ENCODE measurements at places on chromosomes 5 and 9.

GRCh38 chr9:21931428-21931827 lies 62.8 kb downstream of the CDKN2A start:
- DNase-seq, result no peak

DNA sequence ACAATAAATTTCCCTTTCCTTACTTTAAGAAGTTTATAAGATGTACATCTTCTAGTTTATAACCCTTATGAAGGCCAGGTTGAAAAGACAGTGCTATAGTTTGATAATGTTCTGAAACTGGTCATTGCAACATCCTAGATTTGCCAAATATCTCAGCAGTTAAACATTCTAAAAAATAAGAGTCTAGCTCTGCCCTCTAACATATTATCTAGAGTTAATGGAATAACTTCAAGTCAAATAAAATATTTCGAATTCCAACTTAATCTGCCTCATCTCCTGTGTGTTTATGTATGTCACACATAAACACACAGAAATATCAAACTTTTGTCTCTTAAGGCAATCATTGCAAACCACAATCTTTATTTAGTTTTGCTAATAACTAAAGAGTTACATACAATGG lies 796.6 kb downstream of the TLE1 start:
- DNase-seq, result no peak

DNA sequence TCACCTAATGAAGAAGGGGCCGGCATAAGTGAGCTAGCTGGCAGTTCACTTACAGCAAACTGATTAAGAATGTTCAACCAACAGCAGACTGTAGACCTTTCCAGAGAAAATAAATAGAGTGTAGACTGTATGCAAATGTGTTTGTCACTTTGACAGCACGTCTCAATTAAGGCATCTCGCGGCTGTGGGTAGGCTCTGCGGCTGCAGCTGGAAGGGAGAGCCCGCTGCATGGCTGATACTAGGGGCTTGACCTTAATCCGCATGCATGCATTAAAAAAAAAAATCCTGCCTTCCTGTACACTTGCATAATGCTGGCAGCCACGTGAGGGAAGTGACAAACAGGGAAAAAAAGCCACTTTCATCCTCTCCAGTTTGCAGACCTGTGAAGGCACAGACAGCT lies 82.3 kb downstream of the CRB2 start:
- DNase-seq, result peak; percentile 25

DNA sequence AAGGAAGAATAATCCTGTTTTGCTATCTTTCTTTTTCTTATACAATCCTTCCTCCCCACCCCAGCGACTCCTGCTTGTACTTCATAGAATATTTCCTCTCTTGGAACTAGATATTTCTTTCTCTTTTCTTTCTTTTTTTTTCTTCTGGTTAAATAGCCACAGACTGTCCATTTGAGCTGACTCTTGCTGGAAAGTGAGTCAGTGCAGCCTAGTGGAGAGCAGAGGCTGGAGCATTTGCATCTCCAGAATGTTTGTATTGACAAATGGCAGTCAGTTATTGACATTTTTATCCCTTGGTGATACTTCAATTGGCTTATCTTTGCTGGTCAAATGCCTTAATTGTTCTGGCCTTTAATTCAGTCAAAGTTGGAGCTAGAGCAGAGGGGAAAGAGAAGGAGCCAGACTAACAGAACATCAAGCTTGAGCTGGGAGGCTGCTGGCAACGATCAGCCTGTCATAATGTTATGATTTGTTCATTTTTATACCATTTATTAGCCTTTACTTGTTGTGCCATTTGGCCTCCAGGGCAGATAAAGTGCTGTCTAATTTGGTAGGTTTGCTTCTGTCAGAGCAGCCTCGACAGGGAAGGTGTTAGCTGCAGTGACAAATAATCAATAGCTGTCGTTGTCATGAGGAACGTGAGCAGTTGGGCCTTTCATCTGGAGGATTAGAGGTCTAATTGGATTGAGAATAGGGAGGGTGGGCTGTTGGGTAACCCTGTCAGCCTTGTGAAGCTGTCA lies 69.0 kb downstream of the INVS start:
- no peak for DNase-seq

DNA sequence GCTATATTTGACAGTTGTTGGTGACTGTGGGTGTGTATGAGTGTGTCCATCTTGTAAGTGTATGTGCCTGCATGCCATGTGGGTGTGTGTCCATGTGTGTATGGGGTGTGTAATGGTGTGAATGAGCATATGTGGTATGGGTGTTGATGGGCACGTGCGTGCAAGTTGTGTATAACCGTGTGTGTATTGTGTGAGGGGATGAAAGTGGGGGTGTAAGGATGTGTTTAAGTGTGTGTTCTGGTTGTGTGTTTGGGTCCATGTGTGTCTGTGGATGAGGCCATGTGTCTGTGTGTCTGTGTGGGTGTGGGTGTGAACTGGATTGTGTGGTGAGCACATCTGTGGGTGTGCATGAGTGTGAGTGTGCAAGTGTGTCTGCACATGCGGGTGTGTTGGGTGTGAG lies 5.9 kb upstream of the FAM78A start:
- DNase-seq, result no peak

GRCh38 chr9:90064971-90065370 lies 460.2 kb downstream of the GADD45G start:
- DNase-seq, result no peak

DNA sequence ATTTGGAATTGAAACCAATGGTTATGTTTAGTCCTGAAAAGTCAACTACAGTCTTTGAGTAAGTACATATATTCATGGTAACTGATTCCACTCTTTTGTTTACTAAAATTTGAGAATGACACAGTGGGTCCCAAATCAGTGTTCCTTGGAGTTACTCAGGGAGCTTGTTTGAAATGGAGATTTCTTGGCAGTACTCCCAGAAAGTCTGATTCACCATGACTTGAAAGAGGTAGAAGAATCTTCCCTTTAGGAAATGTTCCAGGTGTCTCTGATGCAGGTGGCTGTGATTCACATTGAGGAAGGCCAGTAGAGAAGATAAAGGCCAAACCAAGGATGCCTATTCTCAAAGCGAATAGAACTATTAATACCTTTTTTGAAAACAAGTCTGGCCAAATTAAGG lies 1078.3 kb downstream of the CDH12 start:
- no peak for DNase-seq

DNA sequence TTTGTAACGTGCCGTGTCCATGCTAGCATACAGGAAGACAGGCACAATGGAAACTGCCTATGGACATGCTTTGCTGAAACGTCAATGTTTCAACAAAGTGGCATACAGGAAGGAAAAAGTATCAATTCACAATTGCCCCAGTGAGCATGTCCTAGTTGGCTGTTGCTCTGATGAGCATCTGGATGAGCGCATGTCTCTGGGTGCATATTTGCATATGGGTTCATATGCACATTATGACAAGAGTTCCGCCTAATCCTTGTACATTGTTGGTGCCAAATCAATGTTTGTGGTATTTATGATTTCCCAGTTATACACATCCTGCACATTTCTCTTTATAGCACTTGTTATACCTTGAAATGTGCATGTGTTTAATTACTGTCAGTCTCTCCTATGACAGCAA lies 58.5 kb downstream of the BRINP1 start:
- DNase-seq, result no peak

DNA sequence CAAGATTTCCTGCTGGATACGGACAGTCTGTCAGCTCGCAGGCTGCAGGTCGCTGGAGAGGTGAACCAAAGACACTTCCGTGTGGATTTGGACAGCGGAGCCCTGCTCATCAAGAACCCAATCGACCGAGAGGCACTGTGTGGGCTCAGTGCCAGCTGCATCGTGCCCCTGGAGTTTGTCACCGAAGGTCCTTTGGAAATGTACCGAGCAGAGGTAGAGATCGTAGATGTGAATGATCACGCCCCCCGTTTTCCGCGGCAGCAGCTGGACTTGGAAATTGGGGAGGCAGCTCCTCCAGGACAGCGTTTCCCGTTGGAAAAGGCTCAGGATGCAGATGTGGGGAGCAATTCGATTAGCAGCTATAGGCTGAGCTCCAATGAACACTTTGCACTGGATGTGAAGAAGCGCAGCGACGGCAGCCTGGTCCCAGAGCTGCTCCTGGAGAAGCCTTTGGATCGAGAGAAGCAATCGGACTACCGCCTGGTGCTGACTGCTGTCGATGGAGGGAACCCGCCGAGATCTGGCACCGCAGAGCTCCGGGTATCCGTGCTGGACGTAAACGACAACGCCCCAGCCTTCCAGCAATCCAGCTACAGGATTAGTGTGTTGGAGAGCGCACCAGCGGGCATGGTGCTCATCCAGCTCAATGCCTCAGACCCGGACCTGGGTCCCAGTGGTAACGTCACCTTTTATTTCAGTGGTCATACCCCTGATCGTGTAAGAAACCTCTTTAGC lies 658 bp downstream of the PCDHGC4 start:
- DNase-seq, result no peak
